NB4 (cell line): ENCODE measurements at places on chromosomes 11 and 22.
A peak's percentile ranks its signal among the peaks of the same experiment; 100 is the strongest.

GRCh38 chr11:17296852-17297559, 20.5 kb downstream of the NUCB2 start:
- DNase-seq = no peak

GRCh38 chr11:126646701-126647557, 291.4 kb downstream of the ST3GAL4 start:
- DNase-seq = no peak

DNA sequence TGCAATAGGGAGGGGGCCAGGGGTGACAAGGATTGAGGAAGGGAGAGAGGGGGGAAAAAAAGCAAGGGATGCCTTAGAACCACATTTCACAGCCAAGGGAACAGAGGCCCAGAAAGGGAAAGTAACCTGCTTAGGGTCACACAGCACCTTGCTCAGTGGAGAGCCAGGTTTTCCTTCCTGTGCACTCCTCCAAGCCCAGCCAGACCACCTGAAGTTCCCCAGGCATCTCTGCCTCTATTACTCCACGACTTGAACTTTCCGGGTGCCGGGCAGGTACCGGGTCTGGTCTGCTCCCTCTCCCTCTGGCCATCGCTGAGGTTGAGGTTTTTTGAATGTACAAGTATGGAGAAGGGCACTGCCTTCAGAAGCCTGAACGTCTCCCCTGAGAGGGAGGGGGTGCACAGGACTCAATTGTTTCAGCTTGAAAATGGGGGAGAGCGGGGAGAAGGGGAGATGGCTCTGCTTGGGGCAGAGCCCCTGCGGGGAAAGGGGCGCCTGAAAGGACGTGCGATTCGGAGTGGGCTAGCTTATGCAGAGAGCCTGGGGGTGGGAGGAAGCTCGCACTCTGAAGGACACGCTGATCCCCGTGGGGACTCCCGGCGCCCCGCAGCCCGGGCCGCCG, 516 bp upstream of the SERPINH1 start:
- DNase-seq = no peak

DNA sequence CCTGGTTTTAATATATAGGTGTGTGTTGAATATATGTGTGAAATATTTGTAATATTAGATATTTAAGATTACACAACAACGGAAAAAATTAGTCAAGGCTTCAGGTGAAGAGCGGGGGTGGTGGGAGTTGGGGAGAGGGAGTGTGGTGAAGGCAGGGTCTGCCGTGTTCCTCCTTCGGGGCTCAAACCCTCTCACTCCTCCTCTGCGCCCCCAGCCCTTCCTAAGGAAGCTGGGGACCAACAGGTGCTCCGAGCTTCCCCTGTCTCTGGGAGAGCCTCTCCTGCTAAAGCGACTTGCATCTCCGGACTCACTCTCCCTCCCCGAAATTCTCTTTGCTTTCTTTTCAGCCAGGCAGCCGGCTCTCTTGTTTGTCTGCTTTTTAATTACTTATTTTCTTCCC, 960 bp upstream of the CADM1 start:
- no peak for DNase-seq

DNA sequence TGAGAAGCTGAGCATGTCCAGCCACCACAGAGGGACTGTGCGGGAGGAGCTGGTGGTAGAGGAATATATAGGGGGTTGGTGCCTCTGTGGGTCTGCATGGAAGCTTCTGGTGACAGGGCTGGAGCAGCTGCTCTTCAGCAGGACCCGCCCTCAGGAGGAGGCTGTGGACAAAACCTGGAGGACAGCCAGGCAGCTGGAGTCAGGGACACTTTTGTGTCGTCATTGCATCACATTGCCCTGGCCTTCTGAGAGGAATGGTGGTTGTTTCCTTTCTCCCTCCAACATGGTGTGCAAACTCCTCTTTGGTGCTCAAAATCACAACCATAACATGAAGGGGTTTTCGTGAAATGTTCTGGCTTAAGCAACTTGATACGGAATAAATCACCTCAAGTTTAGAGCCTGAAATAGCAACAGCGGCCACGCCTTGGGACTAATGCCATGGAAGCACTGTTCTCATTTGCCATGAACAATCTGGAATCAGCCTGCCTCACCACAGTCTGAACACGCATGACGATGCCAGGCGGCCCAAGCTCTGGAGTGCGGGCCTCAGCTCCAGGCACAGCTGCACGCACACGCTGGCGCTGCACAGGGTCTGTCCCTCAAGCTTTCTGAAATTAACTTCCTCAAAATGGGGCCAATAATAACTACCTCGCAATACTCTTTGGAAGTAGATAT, 17.1 kb upstream of the CSRP3 start:
- no peak for DNase-seq

DNA sequence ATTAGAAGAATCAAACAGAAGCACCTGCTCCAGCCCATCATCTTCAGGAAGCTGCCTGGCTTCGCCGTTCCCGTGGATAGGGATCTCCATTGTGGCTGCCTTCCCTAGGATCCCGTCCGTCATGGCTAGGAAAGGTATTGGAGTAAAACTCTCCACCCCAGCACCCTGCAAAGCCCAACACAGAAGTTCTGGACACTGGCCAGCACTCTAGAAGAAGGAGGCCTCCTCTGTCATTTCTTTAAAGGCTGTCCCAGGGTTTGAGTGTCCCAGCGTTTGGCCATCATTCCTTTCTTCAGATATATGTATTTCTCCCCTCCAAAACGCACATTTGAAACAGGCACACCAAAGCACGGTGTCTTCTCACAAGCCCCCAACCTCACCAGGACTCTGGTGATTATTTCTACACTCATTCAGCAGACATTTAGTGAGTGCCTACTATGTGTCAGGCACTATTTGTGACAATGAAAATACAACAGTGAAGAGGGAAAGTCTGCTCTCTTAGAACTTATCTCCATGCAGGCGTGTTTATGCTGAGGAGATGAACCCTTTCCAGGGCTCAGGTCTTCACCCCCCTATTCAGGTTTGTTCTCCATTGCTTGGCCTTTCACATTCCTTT, 724 bp downstream of the ARFIP2 start:
- no peak for DNase-seq

- DNase-seq = no peak
Measured at GRCh38 chr22:36362932-36363331, 24.8 kb downstream of the MYH9 start.

GRCh38 chr11:66559142-66559865, 9.1 kb downstream of the CTSF start:
- DNase-seq = no peak

GRCh38 chr11:6390718-6391469, 620 bp downstream of the SMPD1 start:
- no peak for DNase-seq

DNA sequence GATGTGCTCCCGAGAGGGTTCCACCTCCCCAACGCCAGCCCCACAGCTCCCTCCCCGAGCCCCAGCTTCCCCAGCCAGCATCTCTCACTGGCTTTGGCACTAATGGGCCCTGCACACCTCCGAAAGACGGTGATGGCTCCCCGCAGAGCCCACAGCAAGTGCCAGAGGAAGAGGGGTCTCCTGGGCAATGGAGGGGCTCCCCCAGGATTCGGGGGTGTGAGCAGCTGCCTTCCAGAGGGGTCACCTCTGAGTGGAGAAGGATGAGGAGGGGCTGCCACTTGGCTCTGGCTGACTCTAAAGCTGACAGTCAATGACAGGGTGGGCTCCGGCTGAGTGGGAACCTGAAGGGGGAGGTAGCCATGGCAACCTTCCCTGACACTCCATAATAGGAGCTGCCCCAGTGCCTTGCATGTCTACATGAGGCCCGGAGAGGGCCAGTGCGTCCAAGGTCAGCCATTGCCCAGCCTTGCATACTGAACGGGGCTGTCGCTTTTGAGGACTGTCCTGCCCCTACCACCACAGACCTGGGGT, 98.6 kb upstream of the SYT13 start:
- DNase-seq = no peak

GRCh38 chr11:46489656-46490560, 98.3 kb upstream of the CHRM4 start:
- peak; percentile 67 for DNase-seq

- DNase-seq = no peak
Measured at GRCh38 chr11:128535468-128536457, 51.6 kb downstream of the ETS1 start.

- DNase-seq = peak; percentile 37
Measured at GRCh38 chr11:34899633-34900016, 16.6 kb downstream of the APIP start.

- DNase-seq = no peak
Measured at GRCh38 chr11:130217133-130218031, 57.8 kb downstream of the ST14 start.

- DNase-seq = no peak
Measured at GRCh38 chr11:83124636-83125424, 32.1 kb upstream of the PCF11 start.

DNA sequence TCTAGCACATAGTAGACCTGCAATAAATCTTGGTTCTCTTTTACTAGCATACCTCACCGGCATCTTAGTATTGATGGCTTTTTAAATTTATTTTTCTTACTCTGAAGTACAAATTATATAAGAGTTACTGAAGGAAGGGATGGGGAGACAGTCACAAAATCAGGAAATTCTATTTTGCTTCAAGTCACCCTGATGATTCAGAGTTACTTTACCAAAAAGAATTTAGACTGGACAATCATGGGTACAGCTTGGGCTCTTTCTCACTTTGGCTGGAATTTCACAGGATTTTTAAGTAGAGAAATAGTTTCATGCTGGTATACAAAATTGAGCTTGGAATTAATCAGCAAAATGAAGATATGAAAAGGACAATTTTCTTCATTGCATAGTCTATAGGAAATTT, 919.2 kb downstream of the METTL15 start:
- DNase-seq = no peak

- no peak for DNase-seq
Measured at GRCh38 chr11:116035977-116036376, 531.8 kb upstream of the CADM1 start.

GRCh38 chr11:120182790-120183491, 27.9 kb upstream of the OAF start:
- DNase-seq = peak; percentile 52

DNA sequence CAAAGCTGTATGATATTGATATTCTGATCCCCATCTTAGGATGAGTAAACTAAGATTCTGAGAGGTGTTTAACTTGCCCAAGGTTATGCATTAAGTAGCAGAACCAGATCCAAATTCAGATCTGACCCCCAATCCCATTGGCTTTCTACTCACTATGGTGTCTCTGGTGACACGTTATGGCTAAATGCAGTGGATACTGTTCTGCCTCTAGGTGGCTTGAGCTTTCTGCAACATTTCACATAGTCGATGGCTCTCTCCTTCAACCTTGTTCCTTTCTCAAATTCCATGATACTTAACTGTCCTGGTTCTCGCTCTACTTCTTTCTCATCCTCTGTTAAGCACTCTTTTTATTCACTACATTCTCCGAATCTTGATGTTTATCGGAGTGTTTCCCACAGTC, 9.4 kb downstream of the C11orf97 start:
- DNase-seq = peak; percentile 63

DNA sequence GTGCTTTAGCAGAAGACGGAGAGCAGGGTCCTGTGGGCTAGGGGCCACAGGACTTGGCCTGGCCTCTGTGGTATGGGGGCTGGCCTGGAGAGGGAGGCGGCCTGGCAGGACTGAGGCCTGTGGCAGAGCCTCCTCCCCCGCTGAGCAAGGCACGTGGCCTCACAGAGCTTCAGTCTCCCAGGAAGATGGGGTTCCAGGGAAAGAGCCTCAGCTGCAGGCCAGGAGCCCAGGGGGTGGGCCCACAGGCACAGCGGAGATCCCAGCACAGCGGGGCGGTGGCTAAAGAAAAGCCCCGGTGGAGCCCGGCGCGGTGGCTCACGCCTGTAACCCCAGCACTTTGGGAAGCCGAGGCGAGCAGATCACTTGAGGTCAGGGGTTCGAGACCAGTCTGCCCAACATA, 2.2 kb downstream of the MAPK12 start:
- no peak for DNase-seq

DNA sequence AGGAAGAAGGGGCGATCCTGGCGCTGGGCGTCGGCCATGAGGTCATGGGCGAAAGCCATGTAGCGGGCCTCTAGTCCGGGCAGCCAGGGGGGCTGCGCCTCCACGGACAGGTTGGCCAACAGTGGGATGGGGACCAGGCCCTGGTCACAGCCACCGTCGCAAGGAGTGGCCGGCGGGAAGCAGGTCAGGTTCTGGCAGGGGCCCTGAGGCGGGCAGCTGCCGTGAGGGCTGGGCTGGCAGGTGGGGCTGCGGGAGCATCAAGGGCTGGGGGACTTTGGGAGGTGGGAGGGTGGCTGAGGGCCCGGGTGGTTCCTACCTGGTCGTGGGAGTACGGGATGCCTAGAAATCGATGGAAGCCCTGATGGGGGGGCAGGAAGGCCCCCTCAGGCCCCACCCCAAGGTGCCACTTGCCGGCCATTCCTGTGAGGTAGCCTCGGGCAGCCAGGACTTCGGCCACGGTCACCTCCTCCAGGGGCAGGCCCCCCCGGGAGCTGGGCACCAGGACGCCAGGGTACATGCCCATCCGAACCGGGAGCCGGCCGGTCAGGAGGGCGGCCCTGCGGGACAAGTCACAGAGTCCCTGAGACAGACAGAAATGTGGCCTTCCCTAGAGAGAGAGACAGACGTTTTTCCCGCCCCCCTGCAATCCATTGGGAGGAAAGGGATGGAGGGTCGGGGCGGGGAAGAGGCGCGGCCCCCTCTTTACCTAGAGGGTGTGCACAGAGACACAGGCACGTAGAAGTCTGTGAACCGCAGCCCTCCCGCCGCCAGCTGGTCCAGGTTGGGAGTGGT, 906 bp downstream of the ARSA start:
- no peak for DNase-seq

- DNase-seq = no peak
Measured at GRCh38 chr11:36361901-36362391, 65.9 kb downstream of the PRR5L start.

DNA sequence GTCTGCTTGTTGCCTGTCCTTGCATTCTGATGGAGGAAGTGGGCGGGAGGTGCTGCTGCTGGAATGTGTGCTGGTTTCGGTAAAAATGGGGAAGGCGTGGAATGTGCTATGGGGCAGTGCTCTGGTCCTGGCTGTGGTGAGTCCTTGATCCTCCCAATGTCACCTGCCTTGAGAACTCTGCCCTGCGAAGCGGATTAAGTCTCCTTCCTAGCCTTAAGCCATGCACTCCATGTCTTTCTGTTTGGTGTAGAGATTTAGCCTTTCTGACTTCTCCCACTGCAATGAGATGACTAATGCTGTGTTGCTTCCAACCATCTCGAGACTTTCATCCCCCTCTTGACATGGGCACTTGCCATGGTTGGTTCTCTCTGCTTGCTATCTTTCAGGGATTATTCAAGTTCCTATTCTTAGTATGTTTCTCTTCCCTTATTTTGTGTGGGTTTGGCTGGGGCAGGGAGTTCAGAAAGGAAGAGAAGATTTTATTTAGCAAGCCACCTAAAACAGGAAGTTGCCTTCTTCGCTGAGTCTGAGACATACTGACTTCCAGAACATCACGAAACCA, 687.9 kb downstream of the NTM start:
- DNase-seq = peak; percentile 59
